ENCODE measurements at places on chromosomes 5 and 9.

DNA sequence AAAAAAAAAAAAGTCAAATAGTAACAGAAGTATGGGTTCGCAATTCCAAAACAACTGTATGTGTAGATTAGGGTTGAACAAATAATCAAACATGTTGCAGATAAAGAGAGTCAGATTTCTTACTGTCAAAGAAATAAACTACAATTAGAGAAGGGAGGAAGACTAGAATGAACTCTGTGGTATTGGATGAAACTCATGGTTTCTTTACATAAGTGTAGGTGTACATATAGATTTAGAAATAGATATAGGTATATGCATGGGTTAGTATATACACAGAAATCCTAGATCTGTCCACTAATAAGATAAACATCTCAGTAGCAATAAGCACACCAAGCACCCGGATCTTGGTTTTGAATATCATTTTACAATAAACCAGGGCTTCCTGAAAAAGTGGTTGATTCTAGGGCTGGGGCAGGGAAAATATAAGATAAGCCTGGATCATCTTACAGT lies 21.3 kb downstream of the DTWD2 start:
- no peak for DNase-seq

DNA sequence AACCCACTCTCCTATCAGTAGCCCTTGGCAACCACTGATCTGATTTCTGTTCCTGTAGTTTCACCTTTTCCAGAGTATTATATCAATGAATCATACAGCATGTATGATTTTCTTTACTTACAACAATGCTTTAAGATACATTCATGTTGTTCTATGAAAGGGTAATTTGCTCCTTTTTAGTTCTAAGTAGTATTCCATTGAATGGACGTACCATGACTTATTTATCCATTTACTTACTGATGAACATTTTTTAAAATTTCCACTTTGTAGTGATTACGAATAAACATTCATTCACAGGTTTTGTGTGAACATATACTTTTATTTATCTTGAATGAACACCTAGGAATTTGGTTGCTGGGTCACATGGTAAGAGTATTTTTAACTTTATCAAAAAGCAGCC lies 620.8 kb downstream of the HTR1A start:
- DNase-seq: no peak

- DNase-seq: no peak
These were observed 5.8 kb upstream of the SOWAHA start for GRCh38 chr5:132807163-132807838.

- no peak for DNase-seq
These were observed 96.0 kb downstream of the GPR21 start for GRCh38 chr9:123129423-123129822.

DNA sequence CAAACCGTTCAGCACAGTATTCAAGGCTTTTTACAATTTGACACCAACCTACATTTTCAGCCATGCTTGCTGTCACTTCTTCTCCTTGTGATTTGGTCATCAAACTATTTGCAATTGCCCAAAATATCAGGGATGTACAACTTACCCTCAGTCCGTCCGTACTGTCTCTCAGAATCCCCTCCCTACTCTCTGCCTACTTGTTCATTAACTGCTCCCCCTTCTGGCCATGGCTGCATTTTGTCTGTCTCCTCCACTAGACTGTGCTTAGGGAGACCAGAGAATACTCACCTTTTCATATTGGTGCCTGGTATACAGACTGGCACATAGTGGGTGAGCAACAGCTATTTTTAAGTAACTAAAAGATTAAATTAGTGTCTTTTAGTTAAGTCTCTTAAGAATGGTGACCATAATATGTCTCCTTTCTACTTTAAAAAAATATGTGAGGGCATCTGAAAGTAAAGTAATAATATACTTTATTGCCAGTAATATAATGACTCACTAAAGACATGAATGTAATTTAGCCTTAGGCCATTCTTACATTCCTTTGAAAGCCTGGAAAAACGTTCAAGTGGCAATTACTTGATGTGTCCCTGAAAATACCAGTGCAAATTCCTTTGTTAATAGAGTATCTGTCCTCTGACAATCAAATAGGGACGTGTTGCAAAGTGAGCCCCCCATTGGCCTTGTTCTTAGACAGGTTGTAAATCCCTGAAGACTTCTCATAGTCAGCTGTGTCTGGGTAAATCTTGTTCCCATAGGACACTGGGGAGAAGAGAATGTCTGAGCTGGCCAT lies 27.8 kb downstream of the PRLR start:
- no peak for DNase-seq

- DNase-seq: no peak
These were observed 140.1 kb upstream of the PPP1R26 start for GRCh38 chr9:135339378-135339973.

- DNase-seq: no peak
These were observed 30.1 kb upstream of the HRH2 start for GRCh38 chr5:175627739-175628138.

DNA sequence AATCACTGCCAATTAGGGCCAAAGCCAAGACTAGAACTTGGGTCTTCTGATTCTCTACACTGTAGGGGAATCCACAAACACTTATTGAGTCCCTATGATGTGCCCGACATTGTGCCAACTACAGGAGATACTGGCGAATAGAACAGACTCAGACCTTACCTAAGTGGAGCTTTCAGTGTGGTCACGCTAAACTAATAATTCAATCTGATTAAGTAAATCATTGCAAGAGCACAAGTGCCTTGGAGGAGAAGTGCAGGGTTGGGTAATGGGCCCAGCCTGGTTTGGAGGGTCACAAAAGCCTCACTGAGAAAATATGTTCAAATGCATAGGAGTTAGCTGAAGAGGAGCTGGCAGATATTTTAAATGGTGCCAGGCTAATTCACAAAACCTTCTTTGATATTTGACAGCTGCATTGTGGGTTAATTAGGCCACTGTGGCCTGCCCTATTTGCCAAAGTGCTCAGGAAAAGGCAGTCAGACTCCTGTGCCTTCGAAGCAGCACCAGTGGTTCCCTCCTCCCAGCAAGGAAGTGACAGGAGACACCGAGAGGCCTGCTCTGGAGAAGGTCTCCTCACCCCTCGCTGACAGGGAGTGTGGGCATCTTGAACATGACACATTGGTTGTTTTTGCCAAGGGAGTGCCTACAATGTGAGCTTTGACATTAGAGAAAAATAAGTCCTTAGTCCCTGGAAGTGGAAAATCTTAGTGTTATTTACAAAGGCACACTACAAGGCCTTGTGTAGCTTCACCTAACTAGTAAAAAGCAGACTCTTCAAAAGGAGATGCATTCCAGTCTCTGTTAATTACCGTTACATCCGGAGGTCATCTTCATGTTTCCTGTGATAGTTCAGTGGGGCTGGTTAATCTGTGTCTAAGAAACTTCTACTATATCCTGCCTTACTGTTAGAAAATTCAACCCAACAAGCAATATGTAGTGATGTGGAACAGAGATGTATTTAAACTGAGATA lies 24.1 kb upstream of the TRAF1 start:
- no peak for DNase-seq

DNA sequence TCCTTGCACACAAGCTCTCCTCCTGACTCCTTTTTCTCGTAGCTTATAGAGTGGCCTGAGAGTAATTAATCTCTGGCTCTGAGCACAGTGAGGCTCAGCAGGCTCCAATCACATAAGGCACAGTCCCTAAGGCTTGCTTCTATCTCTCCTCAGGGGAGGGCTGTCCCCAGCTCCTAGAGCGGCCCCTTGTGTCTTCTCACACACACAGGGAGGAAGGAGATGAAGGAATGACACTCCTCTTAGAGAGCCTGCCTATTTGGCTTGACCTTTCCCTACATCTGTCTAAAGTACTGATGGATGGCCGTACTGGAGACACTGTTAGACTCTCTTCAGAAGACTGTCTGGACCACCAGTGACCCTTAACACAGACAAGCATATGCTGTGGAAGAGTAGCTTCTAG lies 12.9 kb downstream of the TAS2R1 start:
- DNase-seq: no peak

- DNase-seq: no peak
These were observed 29.9 kb upstream of the MEGF10 start for GRCh38 chr5:127260686-127261085.

DNA sequence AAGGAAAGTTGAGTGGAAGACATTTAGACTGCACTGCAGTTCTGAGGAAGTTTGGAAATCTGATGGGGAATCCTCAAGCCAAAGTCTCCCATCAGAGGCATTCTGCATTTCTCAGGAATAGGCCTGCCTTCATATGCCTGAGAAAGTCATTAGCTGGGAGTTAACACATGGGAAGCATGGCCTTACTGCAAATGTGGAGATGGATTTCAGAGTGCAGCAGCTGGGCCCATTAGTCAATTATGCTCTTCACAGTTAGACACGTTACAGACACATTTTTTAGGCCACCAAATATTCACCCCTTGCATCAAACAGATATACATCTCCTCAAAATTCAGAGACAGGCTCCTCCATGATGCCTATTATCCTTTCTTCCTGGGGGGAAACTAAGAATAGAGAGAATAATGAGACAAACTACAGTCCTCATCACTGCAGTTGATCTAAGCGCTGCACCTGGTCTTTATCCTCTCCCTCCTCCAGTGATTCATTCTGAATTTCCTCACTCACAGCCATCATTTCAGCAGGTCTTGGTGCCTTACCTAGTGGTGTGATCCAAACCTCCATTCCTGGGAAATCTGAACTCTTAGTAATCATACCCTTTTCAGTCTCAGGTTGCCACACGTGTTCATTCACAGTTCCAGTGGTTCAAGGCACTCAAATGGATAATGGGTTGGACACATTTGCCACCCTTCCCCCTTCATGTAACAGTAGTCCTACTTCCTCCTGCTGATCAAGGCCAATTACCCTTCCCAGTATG lies 47.9 kb upstream of the PPP2CA start:
- DNase-seq: no peak

GRCh38 chr5:94010814-94011213 lies 269.4 kb upstream of the POU5F2 start:
- DNase-seq: no peak

GRCh38 chr9:16441791-16442190 lies 428.7 kb downstream of the BNC2 start:
- no peak for DNase-seq

- DNase-seq: no peak
These were observed 65.0 kb downstream of the FGF18 start for GRCh38 chr5:171484460-171484899.

GRCh38 chr5:85512896-85513295 lies 1104.8 kb upstream of the COX7C start:
- DNase-seq: no peak

DNA sequence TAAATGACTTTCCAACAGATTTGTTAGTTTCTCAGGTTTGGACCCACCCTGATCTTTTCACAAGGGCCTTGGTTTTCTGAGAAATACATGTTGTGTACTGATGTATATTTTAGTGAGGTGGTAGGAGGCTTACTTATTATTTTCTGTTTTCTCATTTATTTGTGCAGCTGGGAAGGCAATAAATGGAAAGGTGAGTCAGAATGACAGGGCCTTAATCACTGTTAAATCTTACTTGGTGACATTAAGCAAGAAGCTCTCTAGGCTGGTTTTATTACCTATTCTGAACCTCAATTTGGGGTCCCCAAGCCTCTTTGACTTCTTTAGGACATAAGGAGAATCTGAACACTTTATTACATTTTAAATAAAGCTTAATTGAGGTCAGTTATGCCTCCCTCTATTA lies 214.0 kb upstream of the DAB2 start:
- DNase-seq: no peak

- DNase-seq: peak; percentile 65
These were observed 2.9 kb downstream of the NR4A3 start for GRCh38 chr9:99824378-99825171.

- no peak for DNase-seq
These were observed 18.9 kb upstream of the ASS1 start for GRCh38 chr9:130425741-130426466.

- no peak for DNase-seq
These were observed 16.7 kb upstream of the HSD17B4 start for GRCh38 chr5:119435436-119436132.

DNA sequence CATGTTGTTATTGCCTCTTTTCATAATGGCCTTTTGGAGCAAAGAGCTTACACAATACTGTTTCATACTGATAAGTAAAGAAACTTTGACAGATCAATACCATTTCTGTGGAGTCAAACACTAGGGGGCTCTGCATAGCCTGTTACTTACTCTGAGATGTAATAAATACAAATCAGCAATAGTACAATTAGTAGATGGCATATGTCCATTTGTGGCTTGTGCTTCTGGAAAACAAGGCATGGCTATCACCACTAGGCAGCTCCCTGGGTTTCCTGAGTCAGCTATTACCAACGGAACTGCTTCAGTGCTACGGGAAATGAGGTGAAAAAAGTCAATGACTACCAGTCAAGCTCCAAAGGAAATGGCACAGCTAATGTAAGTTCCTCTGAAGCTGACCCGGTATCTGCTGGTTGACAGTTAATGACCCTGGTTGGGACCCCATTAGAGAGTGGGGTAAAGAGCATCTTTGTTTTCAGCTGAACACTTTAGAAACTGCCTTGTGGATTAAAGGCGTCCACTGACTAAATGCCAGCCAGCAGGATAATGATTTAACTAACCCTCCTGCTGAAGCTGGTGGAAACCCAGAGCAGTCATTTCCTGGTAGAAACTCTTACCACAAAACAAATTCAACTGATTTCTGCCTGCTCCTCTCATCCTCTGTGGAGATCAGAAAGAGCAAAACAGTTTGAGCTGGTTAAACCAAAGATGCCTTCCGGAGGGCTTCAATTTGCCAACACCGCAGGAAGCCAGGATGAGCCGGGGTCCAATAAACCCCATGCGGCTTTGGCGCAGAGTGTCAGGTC lies 69.0 kb upstream of the FAM169A start:
- peak; percentile 72 for DNase-seq

GRCh38 chr5:142327111-142327842 lies 2.5 kb upstream of the SPRY4 start:
- peak; percentile 49 for DNase-seq

- DNase-seq: no peak
These were observed 155.4 kb downstream of the GOLPH3 start for GRCh38 chr5:32018476-32019436.

- DNase-seq: no peak
These were observed 18.8 kb downstream of the BICD2 start for GRCh38 chr9:92745881-92746280.

GRCh38 chr9:119268985-119269384 lies 100.2 kb downstream of the BRINP1 start:
- no peak for DNase-seq

- peak; percentile 85 for DNase-seq
These were observed 1.7 kb downstream of the PTAR1 start for GRCh38 chr9:69757996-69758675.

DNA sequence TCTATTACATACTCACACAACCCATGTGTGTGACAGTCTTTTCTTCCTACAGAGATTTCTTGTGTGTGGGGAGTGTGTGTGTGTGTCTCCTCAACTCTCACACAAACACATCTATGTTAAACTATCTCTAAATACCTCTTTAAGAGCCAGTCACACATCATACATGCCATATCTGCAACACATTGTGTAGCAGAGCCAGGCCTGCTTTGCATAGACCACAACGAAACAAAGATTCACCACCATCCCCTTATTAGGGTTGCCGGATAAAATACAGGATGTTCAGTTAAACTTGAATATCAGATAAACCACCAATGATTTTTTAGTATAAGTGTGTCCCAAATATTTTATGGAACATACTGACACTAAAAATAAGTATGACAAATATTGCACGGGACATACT lies 2.3 kb downstream of the FAM170A start:
- DNase-seq: no peak

GRCh38 chr5:160324886-160325285 lies 12.5 kb upstream of the CCNJL start:
- DNase-seq: no peak
